ENCODE measurements at places on chromosomes 3 and 15. TPM values are rescaled to one million over a fixed set of nuclear protein-coding genes. Genes with fewer than 3 reads are reported as not detected.
A peak's percentile ranks its signal among the peaks of the same experiment; 100 is the strongest.

DNA sequence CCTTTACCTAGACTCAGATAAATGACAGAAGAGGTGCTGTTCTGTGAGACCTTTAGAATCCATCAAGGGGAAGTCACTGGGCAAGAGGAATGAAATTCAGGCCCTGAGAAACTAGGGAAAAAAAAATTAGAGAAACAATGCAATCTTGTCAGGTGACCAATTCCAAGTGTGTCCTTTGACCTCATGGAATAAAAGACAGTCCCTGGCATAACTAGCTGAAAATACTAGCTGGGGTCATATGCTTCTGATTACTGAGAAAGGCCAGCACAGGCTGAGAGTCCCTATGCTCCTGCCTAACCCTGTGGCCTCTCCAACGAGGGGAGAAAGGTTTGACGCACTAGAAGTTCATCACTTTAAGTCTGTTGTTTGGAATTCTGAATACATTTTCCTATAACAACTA lies 167.3 kb downstream of the XXYLT1 start:
- DNase-seq = no peak

DNA sequence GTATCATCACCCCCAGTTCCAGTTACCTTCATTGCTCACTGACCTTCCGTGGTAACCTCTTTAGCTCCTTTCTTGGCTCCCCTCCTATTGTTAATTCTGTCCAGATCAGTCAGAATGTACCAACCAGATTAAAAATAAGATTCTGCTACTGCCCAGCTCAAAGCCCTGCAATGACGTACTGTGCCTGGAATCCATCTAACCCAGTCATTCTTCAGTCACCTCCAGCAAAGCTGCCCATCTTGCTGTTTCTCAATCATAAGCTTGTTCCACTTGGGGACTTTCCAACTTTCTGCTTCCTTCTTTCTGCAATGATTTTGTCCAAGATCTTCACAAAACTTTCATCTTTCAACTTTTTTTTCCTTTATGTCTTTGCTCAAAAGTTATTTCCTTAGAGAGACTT lies 512.0 kb upstream of the ZNF385D start:
- DNase-seq = no peak

- no peak for DNase-seq
These were observed 598.2 kb downstream of the NAALADL2 start for GRCh38 chr3:175457301-175457700.

OR5AC2 gene
- total RNA-seq = not detected

ECE2 gene
- 0.15 TPM for total RNA-seq

- DNase-seq = peak; percentile 73
These were observed 15.3 kb upstream of the IREB2 start for GRCh38 chr15:78422571-78423340.

GRCh38 chr3:51332156-51332555 lies 52.9 kb upstream of the MANF start:
- no peak for DNase-seq

DNA sequence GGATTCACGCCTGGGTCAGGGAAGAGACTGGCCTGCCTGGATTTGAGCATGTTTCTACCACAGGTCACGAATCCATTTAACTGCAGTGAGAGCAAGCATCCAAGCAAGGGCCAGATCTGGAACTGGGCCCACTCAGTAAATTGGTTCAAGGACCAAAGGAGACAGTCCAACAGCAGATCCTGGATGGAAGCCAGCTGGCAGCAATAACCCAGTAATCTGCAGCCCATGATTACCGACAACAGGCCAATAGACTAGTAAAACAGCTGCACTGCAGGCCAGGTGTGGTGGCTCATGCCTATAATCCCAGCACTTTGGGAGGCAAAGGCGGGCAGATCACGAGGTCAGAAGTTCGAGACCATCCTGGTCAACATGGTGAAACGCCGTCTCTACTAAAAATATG lies 11.8 kb downstream of the SAMD7 start:
- no peak for DNase-seq

SATB1 gene
- 38.2 TPM for total RNA-seq

TAGLN3 gene
- total RNA-seq = 46.6 TPM

DNA sequence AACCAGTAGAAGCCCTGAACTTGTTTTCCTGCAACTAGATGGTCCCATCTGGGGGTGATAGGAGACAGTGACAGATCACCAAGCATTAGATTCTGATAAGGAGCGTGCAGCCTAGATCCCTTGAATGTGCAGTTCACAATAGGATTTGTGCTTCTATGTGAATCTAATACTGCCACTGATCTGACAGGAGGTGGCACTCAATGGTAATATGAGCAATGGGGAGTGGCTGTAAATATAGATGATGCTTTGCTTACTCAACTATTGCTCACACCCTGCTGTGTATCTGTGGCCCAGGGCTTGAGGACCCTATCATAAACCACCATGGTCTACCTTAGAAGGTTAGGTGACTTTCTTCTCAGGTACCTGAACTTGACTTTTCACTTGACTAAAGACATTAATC lies 417.1 kb upstream of the ARHGEF26 start:
- no peak for DNase-seq

DNA sequence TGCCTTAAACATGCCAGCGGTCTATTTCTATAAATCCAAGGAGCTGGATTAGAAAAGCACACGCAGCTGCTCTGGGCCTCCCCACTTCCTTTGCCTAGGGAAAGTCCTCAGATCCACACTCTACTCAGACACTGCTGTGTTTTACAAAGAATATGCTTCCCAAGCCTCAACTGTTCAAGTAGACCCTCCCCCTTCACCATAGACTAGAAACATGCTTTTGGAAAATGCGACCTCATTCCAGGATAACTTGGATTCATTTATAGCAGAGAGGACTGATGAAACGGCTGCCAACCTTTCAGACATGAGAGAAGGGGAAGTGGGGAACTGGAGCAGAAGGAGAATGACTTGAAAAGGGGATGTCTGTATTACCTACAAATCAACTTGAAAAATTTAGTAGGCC lies 64.0 kb downstream of the P3H2 start:
- DNase-seq = no peak

- peak; percentile 42 for DNase-seq
These were observed 1359.8 kb downstream of the ZPLD1 start for GRCh38 chr3:103794656-103795055.

- DNase-seq = no peak
These were observed 4.0 kb downstream of the LAMP3 start for GRCh38 chr3:183158551-183159006.

- DNase-seq = no peak
These were observed 22.7 kb downstream of the CRABP1 start for GRCh38 chr15:78362716-78363380.

DNA sequence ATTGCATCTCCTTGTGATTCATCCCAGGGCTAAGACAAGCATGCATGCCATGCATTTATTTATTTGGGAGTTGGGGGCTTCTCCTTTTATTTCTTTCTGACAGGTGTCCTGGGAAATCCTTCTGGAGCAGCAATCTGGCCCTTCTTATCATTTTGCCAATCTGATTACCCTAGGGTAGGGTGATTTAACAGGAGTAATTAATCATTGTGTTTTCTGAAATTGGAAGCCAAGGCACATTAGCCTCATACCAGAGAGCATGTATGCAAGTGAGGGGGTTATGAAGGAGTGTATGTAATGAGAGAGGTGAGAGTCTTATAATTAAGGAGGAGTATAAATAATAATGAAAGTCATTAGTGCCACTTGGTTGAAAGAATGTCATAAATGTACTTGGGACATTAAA lies 37.4 kb upstream of the ARPP21 start:
- DNase-seq = no peak

DNA sequence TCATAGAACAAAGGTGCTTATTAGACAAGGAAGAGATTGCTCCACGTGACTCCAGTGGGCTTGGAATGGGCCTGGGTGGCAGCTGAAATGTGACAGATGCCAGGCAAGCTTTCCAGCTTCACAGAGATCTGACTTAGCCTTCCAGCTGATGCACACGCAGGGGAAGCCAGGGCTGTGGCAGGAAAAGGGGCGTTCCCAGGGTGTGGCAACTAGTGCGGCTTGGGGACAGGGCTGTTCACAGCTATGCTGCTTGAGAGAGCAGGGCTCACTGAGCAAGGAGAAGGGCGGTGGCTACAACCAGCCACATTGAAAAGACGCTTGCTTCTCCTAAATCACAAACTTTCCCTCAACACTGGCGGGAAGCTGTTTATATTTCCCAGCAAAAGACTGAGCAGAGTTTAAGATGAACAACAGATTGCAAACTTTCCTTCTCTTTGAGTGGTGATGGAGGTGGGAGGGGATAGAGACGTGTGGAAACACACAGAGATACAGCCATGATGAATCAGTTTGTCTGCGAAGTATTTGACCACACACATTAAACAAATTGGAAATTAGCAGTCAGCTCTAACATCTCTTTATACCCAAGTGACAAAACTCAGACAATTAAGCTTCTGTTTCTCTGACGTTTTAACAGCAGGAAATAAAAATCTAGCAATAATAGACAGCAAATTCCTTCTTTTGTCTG lies 127.5 kb downstream of the BDH1 start:
- DNase-seq = peak; percentile 47

DNA sequence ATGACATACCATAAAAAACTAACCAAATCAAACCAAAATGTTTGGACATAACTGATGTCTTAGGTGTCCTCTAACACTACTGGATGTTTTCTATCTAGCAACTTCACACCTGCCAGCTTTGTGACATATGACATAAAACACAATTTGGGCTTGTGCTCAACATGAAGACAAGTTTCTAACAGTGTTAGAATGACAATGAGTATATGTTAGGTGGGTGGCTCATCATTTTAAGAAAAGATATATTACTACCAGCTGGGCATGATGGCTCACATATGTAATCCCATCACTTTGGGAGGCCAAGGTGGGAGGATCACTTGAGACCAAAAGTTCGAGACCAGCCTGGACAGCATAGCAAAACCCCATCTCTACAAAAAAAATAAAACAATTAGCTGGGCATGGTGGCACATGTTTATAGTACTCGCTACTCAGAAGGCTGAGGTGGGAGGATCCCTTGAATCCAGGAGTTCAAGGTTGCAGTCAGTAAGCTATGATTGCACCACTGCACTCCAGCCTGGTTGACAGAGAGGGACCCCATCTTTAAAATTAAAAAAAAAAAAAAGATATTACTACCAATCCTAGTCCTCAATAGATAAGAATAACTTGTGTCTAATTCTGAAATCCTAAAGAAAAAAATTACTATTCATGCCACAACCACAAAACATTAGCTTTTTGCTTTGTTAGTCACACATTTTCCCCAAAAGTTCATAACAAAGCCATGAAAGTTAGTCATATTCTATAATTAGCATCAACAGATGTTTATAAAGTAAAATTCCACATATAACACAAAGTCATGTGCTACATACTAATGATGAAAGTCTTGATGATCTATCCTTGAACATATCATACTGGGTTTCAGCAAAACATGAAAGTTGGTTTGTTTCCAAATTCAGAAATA lies 59.9 kb downstream of the LRRFIP2 start:
- DNase-seq = no peak

DNA sequence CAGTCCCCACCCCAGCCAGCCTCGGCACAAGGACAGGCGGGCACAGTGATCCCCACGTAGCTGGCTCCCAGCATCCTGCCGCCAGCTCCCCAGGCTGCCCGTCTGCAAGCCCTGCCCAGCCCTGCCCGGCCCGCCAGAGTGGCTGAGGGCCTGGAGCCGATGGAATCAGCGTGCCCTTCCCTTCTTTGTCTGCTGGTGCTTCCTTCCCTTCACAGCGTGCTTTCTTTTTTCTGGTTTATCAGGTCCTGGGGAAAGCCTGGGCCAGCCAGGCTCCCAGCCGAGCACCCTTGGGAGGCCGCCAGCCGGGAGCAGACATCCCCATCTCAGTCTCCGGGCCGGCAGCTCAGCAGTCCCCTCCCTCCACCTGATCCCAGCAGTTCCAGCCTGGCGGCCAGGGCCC lies 54.7 kb upstream of the SMAD6 start:
- DNase-seq = no peak

DNA sequence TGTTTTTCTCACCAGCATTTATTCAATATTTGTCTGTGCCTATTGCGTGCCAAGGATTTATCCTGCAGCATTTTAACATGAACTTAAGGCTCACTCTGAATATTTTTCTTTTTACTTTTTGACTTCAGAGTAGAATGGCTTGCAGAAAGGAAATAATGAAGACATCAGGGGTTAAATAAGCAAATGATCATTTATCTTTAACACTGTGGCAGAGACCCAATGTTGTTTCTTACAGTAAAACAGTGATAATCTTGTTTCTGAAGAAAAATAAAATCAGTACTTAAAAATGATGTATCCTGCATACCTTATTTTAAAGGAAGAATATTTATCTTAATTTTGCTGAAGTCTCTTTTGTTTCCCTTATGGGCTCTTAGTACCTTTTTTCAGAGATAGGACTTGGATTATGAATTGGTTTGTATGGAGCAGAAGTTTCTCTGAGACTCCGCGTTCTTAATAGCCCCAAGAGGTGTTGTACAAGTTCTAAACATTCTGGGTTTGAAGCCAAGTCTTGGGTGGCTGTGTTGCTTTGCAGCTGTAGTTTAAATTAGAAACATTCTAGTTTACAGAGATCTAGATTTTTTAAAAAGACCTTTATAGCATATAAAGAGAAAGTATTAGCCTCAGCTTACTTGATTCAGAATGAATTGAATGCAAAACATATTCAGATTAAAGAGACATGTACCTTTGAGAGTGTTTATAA lies 40.5 kb downstream of the COL6A6 start:
- no peak for DNase-seq

LRRN1 gene
- 57.9 TPM for total RNA-seq

TCTA gene
- 5.2 TPM for total RNA-seq

HESX1 gene
- total RNA-seq = 50.6 TPM

TMCO5A gene
- total RNA-seq = not detected

GRCh38 chr3:58353722-58354553 lies 21.2 kb downstream of the PXK start:
- no peak for DNase-seq

GRCh38 chr3:78875436-78875835 lies 892.4 kb downstream of the ROBO1 start:
- no peak for DNase-seq

SERPINI2 gene
- total RNA-seq = not detected

DNA sequence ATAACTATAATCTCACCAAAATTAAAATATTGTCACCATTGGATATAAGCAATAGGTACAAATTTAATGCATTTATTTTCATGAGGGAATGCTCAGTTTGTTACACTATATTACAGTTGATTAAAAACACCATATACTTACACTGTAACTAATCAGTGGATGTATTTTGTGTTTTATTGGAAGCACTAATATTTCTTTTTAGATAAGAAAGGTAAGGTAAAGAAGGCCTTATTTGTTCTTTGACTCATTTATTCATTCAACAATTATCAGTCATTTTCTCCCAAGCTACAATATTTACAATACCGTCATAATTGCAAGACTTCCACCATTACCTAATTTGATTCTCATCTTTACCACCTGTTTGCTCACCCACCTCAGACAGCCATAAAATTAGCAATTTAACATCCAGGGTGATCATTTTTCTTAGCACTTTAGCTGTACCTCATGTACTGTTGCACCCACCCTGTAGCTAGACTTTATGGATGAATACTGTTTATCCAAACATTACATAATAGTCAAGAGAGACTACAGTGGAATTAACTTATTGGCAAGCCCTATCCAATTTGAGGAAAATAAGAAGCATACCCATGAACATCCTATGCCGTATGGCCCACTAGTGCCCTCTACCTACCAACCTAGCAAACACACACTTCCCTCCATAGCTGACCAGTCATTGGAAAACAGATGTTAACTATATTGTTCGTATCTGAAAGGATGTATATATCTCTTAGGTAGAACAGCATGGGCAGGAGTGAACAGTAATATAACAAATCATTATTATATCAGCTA lies 229.6 kb downstream of the BBX start:
- peak; percentile 40 for DNase-seq
